Smooth muscle cell of the umbilical artery (primary cell): ENCODE measurements at places on chromosomes 2 and 18. TPM values are rescaled to one million over a fixed set of nuclear protein-coding genes. Genes with fewer than 3 reads are reported as not detected.

Gene TMEM182
- total RNA-seq = 4.5 and 5.3 TPM in 2 replicates

Gene FOXD4L1
- total RNA-seq = 0.05 and 0.30 TPM in 2 replicates

Gene SLC4A5
- total RNA-seq = 0.83 TPM in 1 of 2 replicates, not detected in the other

Gene NXPH2
- 0.42 TPM in 1 of 2 replicates, not detected in the other for total RNA-seq

Gene TMEFF2
- total RNA-seq = 0.89 and 5.6 TPM in 2 replicates

Gene CBLN2
- not detected in 2 replicates for total RNA-seq

Gene RAB27B
- 40.1 and 47.8 TPM in 2 replicates for total RNA-seq

Gene FMNL2
- total RNA-seq = 20.5 and 37.2 TPM in 2 replicates

Gene MTIF2
- 28.5 and 33.4 TPM in 2 replicates for total RNA-seq

Gene OR6B2
- not detected in 2 replicates for total RNA-seq

Gene AGXT
- not detected in 2 replicates for total RNA-seq

Gene DUSP2
- total RNA-seq = 3.0 and 4.2 TPM in 2 replicates

Gene ABCG8
- total RNA-seq = not detected in 2 replicates

Gene PLCD4
- 0.59 and 0.78 TPM in 2 replicates for total RNA-seq

Gene CHRNG
- total RNA-seq = not detected in 2 replicates

Gene UGT1A8
- total RNA-seq = not detected in 2 replicates

Gene CASP10
- total RNA-seq = 2.9 and 4.5 TPM in 2 replicates

Gene PARD6G
- total RNA-seq = 6.8 and 8.1 TPM in 2 replicates

Gene TIGD1
- total RNA-seq = 2.4 and 3.3 TPM in 2 replicates

Gene ZNF397
- total RNA-seq = 15.8 and 17.2 TPM in 2 replicates

Gene IL18RAP
- not detected in 2 replicates for total RNA-seq

Gene NHEJ1
- 11.3 and 15.8 TPM in 2 replicates for total RNA-seq

Gene SLC11A1
- 0.05 and 0.30 TPM in 2 replicates for total RNA-seq

Gene OSBPL6
- 1.8 and 12.8 TPM in 2 replicates for total RNA-seq

Gene EDAR
- not detected in 2 replicates for total RNA-seq

Gene OTOS
- not detected in 2 replicates for total RNA-seq

Gene NPPC
- total RNA-seq = not detected in 2 replicates

Gene DPYSL5
- total RNA-seq = not detected in 2 replicates

Gene PSMA8
- not detected in 2 replicates for total RNA-seq

Gene ANXA4
- 19.0 and 30.7 TPM in 2 replicates for total RNA-seq

Gene SCN3A
- 0.05 and 0.89 TPM in 2 replicates for total RNA-seq

Gene FBXO11
- total RNA-seq = 42.2 and 67.5 TPM in 2 replicates

Gene TCF7L1
- total RNA-seq = 1.3 and 2.1 TPM in 2 replicates

Gene MPHOSPH10
- 20.8 and 27.9 TPM in 2 replicates for total RNA-seq

Gene DSG1
- not detected in 2 replicates for total RNA-seq
